ENCODE measurements at places on chromosomes 6 and 20.

GRCh38 chr20:37845241-37845681, 57.7 kb upstream of the VSTM2L start:
- DNase-seq, result no peak

- DNase-seq, result no peak
Measured at GRCh38 chr20:16548068-16548672, 25.1 kb downstream of the KIF16B start.

GRCh38 chr20:52142757-52143156, 48.8 kb downstream of the ZFP64 start:
- DNase-seq, result no peak

DNA sequence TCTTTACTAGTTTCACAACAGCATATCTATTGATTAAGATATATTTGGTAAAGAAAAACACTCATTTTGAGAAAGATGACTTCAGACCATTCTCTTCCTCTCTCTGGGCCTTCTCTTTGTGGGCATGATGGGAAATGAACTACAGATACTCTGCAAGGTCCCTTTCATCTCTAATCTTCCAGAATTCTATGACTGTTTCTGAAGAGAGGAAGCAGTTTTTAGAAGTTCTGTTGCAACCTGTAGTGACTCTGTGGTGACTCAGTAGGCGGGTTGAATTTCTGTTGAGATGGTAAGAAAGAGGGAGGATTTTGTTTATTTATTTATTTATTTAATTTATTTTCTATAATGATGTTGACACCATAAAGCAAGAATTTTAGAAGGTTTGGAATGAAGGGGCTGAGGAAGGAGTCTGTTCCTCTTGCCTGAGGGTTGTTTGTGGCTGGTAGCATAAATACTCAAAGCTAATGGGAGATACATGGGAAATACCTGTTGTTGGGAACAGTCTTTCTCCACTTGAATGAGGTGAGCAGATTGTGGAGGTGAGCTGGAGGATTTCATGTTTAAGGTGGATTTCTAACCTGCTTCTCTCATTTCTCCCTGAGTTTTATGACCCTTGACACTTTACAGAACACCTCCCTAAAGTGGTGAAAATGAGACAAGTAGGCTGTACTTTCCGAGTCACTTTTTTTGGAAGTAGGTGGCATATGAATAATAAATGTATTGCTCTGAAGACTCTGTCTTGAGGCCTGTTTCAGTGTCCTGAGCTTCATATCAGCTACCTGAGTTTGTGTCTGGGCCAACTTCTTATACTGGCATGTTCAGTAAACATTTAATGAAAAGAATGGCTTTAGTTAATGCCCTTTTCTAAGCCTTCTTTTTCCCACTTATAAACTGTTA, 15.0 kb downstream of the ACSS2 start:
- peak; percentile 17 for DNase-seq

DNA sequence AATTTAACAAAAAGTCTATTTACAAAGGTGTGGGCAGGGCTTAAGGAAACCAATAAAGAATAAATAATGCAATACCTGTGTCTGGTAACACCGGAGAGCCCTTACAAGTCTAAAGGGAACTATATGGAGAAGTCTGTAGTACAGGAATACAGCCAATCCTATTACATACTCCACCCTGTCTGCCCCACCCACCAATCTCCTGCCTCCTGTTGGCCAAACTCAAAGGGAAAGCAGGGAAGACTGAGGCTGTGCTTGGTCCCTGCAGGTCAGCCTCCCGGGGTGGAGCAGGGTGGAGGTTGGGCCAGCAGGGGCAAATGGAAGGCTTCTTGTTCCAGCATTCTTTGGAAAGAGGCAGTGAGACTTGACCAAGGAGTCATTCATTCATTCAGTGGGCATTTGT, 31.5 kb downstream of the METTL24 start:
- DNase-seq, result no peak

DNA sequence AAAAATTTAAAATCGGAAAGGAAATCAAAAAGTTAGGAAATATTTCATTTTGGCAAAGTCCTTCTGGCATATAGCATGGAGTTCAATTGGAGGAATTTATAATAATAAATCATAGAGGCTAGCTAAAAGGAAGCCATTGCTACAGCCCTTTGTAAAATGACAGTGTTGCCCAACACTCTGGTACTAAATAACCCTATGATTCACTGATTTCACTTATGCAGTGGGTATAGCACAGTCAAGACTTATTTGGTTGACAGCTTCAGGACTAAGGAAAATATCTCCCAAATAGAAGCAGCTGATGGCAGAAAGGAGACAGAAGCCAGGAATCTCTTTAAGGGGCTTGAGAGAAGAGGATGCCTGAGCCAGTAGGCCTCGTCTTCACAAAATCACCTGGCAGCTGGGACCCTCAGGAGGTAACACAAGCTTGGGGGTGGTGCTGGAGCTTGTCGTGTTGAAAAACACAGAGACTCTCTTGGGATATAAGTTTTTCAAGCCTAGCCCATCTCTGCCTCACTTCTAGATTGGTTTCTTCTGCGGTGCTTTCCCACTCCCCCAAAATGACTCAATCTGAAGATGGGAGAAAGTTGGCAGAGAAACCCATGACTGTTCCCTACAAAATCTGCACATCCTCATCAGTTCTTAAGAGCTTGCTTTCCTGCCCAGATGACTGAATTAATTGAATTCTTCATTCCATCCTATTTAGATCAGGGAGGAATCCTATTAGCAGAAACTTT, 38.4 kb upstream of the EYA4 start:
- no peak for DNase-seq

GRCh38 chr6:38909015-38909730, 139.4 kb upstream of the GLP1R start:
- DNase-seq, result no peak

GRCh38 chr6:135158397-135158796, 22.7 kb upstream of the MYB start:
- no peak for DNase-seq

DNA sequence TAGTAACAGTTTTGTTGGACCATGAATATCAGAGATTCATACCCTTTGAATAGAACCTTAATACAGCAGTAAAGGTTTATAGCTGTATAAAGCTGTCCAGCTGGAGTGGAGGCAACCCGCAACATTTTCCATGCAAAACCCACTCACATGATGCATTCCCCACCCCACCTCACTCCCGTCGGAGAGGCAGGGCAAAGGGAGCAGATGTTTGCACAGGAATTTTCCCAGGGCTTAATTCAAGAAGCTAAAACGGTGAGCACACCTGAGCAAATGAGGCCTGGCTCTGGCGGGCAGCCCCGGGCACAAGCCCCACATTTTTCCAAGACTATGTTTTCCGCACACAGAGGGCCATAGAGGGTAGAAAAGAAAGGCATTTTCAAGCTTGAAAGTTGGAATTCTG, 191.7 kb downstream of the FOXC1 start:
- DNase-seq, result no peak

DNA sequence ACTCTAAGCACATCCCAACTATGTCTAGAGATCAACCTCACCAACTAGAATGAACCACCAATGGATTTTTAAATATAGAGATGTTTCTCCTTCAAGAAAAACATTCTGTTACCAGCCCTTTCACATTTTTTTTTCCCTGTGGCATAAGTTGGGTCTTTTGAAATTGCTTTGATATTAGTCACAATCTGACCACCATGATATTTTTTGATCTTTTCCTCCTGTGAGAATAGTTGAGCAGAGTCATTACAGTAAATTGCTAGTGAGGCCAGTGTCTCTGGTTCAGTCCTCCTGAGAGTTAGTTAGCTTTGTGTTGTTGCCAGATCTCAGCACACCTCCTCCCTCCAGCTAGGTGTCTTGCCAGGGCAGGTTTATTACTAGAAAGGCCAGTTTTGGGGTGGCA, 79.7 kb upstream of the MYLIP start:
- no peak for DNase-seq

DNA sequence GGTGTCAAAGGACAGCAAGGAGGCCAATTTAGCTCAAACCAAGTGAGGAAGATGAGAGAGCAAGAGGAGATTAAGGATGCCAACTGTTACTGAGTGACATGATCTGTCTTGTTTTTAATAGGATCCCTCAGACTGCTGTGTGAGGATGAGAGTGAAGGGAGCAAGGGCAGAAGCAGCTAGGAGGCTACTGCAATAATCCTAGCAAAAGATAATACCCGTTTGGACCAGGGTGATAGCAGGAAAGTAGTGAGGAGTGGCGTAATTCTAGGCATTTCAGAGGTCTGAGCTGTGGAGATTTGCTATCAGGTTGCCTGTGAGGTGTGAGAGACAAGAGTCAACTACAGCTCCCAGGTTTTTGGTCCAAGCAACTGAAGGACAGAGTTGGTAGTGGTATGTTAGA, 14.7 kb downstream of the UBE2V1 start:
- DNase-seq, result no peak

GRCh38 chr20:49880177-49880576, 35.2 kb downstream of the SPATA2 start:
- DNase-seq, result no peak

- no peak for DNase-seq
Measured at GRCh38 chr6:41581381-41581991, 35.3 kb downstream of the FOXP4 start.
